ENCODE measurements at places on chromosomes 16 and 17. TPM values are rescaled to one million over a fixed set of nuclear protein-coding genes. Genes with fewer than 3 reads are reported as not detected.
A peak's percentile ranks its signal among the peaks of the same experiment; 100 is the strongest.

The NKD1 gene
- total RNA-seq = 34.4 TPM

The KRT9 gene
- not detected for total RNA-seq

The SPATA22 gene
- total RNA-seq = 1.4 TPM

The CHMP6 gene
- total RNA-seq = 30.9 TPM

The KLHL10 gene
- total RNA-seq = 0.36 TPM

The ABCC3 gene
- total RNA-seq = 54.9 TPM

The BAIAP3 gene
- 3.1 TPM for total RNA-seq

The USP31 gene
- total RNA-seq = 24.6 TPM

GRCh38 chr16:1989209-1990100, at the start of gene SYNGR3:
TSS of gene SYNGR3 (plus strand) at chr16:1989970. CDS start at chr16:1990103, 133 bp downstream.
- H3K4me3 ChIP-seq = no peak within 1 kb of the TSS
- no peak for DNase-seq
- H3K36me3 ChIP-seq = no peaks in the 10 kb centered on the region

GRCh38 chr16:88370365-88370764, 12.4 kb upstream of the ZNF469 start:
- H3K4me3 ChIP-seq = no peak overlapping the region
- no peaks in the 10 kb centered on the region for H3K4me1 ChIP-seq
- H3K36me3 ChIP-seq = no peaks in the 10 kb centered on the region
- no peak overlapping the region for H3K27ac ChIP-seq

GRCh38 chr17:4839965-4840892, 7.1 kb downstream of the MINK1 start:
- no peaks in the 10 kb centered on the region for H3K27me3 ChIP-seq
- no peaks in the 10 kb centered on the region for H3K36me3 ChIP-seq
- no peak for DNase-seq

DNA sequence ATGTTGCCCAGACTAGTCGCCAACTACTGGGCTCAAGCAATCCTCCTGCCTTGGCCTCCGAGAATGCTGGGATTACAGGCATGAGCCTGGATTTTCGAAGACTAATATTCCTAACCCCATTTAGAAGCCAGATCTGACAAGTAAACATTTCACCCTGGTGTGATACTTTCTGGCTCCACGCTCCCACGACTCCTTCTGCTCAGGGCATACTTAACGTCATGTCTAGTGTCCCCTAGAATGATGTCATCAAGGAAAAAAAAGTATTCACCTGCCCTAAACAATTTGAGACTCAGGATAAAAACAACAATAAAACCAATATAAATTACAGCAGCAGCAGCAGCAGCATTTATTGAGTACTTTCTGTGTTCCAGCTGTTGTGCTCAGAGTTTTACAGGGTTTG, 13.2 kb downstream of the ITGB3 start:
- H3K27ac ChIP-seq = peak overlapping the region; percentile 81
- no peak for DNase-seq
- H3K4me3 ChIP-seq = no peak overlapping the region
- H3K27me3 ChIP-seq = no peaks in the 10 kb centered on the region
- no peaks in the 10 kb centered on the region for H3K36me3 ChIP-seq
- H3K4me1 ChIP-seq = peaks cover 13% of the 10 kb centered on the region

GRCh38 chr16:9821331-9821730, 360.9 kb downstream of the GRIN2A start:
- no peak for DNase-seq
- H3K27ac ChIP-seq = no peak overlapping the region
- H3K27me3 ChIP-seq = no peaks in the 10 kb centered on the region
- H3K36me3 ChIP-seq = no peaks in the 10 kb centered on the region

DNA sequence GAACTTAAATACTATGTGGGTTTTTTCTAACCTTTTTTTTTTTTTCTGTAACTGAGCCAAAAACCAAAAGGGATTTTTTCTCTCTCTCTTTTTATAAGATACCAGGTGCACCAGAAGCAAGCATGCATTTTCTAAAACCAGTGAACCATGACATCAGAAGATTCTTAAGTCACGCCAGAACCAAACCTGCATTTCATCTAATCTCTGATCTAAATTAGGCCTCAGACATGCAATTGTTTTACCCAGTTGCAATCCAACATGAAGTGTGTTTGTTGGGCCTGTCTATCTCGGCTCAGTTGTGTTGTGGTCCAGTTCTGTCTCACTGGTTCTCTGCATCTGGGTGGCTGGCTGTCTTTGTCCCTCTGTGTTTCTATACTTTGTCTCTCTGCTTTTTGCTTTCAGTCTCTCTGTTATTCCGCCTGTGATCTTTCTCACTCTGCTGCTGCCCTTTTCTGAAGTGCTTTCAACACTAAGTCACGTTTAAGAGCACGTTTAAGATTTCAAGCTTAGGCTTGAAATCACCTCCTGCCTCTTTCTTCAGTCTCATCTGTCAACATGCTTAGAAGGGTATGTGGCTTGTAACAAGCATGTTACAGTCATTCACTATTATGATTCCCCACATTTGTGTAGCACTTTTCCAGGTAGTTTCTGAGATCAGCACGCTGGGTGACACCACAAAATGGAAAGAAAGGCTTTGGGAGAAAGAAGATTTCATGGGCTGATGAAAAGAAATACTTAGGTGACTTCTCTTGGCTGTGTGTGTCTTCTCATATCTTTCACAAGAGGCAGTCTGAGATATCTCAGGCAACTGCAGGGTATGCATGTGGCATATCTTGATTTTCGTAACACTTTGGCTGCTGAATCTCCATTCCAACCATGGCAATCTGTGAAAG, 488.9 kb downstream of the SHISA9 start:
- no peaks in the 10 kb centered on the region for H3K4me1 ChIP-seq
- DNase-seq = no peak
- H3K4me3 ChIP-seq = no peak overlapping the region
- H3K27ac ChIP-seq = no peak overlapping the region
- H3K27me3 ChIP-seq = no peaks in the 10 kb centered on the region

- H3K4me1 ChIP-seq = no peaks in the 10 kb centered on the region
- no peak for DNase-seq
- H3K4me3 ChIP-seq = no peak overlapping the region
- no peaks in the 10 kb centered on the region for H3K36me3 ChIP-seq
These were observed 11.4 kb downstream of the HS3ST6 start for GRCh38 chr16:1906846-1907165.

- no peak overlapping the region for H3K4me3 ChIP-seq
- no peaks in the 10 kb centered on the region for H3K4me1 ChIP-seq
- no peaks in the 10 kb centered on the region for H3K36me3 ChIP-seq
- H3K27me3 ChIP-seq = no peaks in the 10 kb centered on the region
These were observed 62.6 kb downstream of the IRX5 start for GRCh38 chr16:54993106-54993895.

GRCh38 chr17:16427020-16427419, 11.6 kb downstream of the TRPV2 start:
- H3K4me1 ChIP-seq = no peaks in the 10 kb centered on the region
- no peak overlapping the region for H3K27ac ChIP-seq
- no peak for DNase-seq
- no peaks in the 10 kb centered on the region for H3K27me3 ChIP-seq
- H3K4me3 ChIP-seq = no peak overlapping the region

DNA sequence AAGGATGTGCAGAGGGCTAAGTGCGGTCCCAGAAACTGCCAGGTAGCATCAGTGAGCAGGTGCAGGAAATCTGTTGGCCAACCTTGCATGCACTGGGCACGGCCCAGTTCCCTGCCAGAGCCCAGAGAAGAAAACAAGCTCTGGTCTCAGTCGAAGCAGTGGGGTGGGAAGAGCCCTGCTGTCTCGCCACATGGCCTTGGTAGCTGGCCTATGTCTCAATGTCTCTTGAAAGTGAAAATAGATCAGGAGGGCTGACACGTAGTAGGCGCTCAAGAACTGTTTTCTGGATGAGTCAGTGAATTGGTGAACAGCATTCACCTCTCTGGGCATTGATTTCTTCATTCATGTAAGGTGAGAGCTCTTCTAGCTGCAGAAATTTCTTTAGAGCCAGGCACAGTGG, 90.4 kb downstream of the MARF1 start:
- H3K4me3 ChIP-seq = no peak overlapping the region
- H3K36me3 ChIP-seq = no peaks in the 10 kb centered on the region
- no peak overlapping the region for H3K27ac ChIP-seq
- no peaks in the 10 kb centered on the region for H3K4me1 ChIP-seq

- peak within 1 kb of the TSS; percentile 87 for H3K4me3 ChIP-seq
- H3K36me3 ChIP-seq = no peaks in the 10 kb centered on the region
- peak within 1 kb of the TSS; percentile 66 for H3K27ac ChIP-seq
- no peaks in the 10 kb centered on the region for H3K4me1 ChIP-seq
- no peaks in the 10 kb centered on the region for H3K27me3 ChIP-seq
- peak; percentile 98 for DNase-seq
These were observed at the start of the genes CTU2 and RNF166 for GRCh38 chr16:88706229-88706964. TSS of gene CTU2 (plus strand) at chr16:88706503. CDS start at chr16:88706531, 28 bp downstream. TSS of gene RNF166 (minus strand) at chr16:88706408. CDS start at chr16:88706325, 83 bp downstream.

DNA sequence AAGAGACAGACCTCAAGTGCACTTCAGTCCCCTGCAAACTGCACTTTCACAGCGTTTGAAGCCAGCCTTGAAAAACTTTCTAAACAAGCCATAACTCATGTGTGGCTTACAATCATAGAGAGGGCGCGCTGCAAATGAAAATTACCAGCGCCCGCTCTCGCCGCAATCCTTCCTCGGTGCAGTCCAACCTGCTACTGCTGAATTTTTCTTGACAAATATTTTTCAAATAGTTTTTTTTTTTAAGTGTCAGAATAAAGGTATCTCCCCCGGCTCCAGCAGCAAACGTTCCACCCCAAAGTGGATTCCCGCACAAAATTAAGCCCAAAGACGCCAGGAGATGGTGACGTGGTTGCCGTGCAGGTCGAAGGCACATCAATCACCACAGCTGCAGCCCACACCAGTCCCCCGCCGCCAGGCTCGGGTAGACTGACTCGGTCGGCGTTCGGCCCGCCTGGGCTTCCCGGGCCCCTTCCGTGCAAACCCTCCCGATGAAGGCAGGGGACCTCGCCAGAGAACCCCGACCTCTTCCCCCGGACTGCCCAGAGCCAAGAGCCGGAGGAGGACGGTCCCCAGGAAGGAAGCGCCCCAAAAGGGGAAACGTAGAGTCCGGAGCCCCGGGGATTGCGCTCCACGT, 630 bp downstream of the GRB2 start:
- peak overlapping the region; percentile 92 for H3K27ac ChIP-seq
- DNase-seq = peak; percentile 67
- no peaks in the 10 kb centered on the region for H3K27me3 ChIP-seq
- peak overlapping the region; percentile 97 for H3K4me3 ChIP-seq
- H3K36me3 ChIP-seq = no peaks in the 10 kb centered on the region
- peaks cover 3% of the 10 kb centered on the region for H3K4me1 ChIP-seq

DNA sequence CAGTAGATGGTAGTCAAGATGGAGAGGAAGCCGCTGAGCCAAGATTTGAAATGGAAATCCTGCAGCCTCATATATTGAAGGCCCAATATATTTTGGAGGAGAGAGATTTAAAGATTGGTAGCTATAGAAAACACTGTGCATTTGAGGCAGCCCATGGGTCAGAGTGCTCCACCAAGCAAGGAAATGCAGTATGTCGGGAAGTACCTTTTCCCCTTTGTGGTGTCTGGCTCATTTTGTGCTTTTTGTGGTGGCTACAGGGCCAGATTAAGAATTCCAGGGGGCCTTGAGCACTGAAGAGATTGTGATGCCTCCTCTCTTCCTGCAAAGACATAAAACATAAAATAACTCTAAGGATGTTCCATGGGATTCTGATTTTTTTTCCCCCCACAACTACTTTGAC, 39.6 kb downstream of the CDRT15 start:
- no peak for DNase-seq
- no peaks in the 10 kb centered on the region for H3K27me3 ChIP-seq
- H3K4me3 ChIP-seq = no peak overlapping the region
- no peaks in the 10 kb centered on the region for H3K36me3 ChIP-seq
- H3K4me1 ChIP-seq = no peaks in the 10 kb centered on the region

DNA sequence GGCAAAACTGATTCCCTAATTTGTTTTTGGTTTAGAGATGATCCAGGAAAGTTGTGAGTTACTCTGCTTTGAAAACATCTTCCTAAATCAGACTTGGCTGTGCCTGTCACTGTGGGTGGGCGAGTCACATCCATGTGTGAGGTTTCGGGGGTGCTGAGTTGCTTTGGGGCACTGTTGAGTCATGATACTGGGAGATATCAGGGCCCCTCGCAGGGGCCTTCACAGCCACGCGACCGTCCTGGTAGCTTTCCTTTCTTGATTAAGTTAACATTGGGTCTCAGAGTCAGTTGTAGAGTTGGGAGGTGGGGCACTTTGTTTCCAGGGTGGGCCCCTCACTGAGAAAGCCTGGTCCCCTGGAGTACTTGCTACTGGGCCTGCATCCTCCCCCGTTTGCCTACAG, 58.3 kb upstream of the LGALS9 start:
- no peak for DNase-seq
- H3K27me3 ChIP-seq = no peaks in the 10 kb centered on the region
- H3K36me3 ChIP-seq = no peaks in the 10 kb centered on the region
- no peak overlapping the region for H3K27ac ChIP-seq

- DNase-seq = no peak
- no peak overlapping the region for H3K4me3 ChIP-seq
- H3K36me3 ChIP-seq = no peaks in the 10 kb centered on the region
These were observed 8.1 kb downstream of the CIBAR2 start for GRCh38 chr16:85104147-85104546.

DNA sequence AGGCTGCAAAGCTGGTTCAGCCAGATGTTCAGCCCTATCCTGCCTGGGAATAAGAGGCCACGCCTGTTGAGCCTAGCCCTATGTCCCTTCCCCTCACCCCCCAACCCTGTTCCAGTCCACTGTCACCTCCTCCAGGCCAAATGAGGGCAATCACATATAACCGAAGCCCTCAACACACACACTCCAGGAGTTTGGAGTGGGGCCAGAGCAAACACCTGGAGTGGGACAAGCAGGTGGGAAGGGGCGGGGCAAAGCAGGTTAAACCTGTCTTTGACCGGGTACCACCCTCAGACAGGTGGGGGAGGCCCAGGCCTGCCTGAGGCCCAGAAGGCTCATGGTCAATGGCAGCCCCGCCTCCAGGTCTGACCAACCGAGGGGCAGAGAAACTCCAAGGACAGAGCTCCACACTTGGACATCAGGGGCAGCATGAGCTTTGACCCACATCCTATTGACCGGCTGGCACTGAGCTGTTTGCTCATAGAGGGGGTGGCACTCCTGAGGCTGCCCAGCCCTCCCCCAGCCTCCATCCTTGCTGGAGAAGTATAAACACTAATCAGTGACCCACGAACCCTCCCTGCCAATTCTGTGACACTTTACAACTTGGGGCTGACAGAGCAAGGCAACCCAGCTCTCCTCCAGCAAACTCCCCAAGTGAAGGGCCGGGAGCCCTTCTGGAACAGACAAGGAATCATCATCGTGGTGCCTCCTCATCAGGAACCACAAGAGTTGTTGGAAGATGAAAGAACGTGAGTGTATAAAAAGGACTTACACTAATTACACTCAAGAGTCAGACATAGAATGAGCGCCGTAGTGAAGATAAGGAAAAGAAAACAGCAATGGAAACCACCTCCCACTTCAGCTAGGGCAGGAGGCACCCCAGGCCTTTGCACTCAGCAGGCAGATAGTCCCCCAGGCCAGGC, 1.5 kb downstream of the ESRP2 start:
- no peak for DNase-seq
- H3K27ac ChIP-seq = no peak overlapping the region
- no peak overlapping the region for H3K4me3 ChIP-seq
- no peaks in the 10 kb centered on the region for H3K27me3 ChIP-seq
- H3K4me1 ChIP-seq = no peaks in the 10 kb centered on the region

GRCh38 chr17:42843358-42843934, 934 bp upstream of the AOC2 start:
- H3K27me3 ChIP-seq = no peaks in the 10 kb centered on the region
- H3K27ac ChIP-seq = no peak overlapping the region
- H3K36me3 ChIP-seq = peaks cover 10% of the 10 kb centered on the region
- no peaks in the 10 kb centered on the region for H3K4me1 ChIP-seq
- no peak overlapping the region for H3K4me3 ChIP-seq
- no peak for DNase-seq

- no peaks in the 10 kb centered on the region for H3K27me3 ChIP-seq
- no peaks in the 10 kb centered on the region for H3K4me1 ChIP-seq
- no peak overlapping the region for H3K4me3 ChIP-seq
- H3K36me3 ChIP-seq = no peaks in the 10 kb centered on the region
- no peak overlapping the region for H3K27ac ChIP-seq
These were observed 8.7 kb downstream of the MMP15 start for GRCh38 chr16:58034128-58034685.
